Activated naive CD4-positive, alpha-beta T cell treated with anti-CD3 and anti-CD28 coated beads, Interleukin-2, amount 50 U/mL, for 16 hours (primary cell): ENCODE measurements at places on chromosomes 3 and 15.
A peak's percentile ranks its signal among the peaks of the same experiment; 100 is the strongest.

DNA sequence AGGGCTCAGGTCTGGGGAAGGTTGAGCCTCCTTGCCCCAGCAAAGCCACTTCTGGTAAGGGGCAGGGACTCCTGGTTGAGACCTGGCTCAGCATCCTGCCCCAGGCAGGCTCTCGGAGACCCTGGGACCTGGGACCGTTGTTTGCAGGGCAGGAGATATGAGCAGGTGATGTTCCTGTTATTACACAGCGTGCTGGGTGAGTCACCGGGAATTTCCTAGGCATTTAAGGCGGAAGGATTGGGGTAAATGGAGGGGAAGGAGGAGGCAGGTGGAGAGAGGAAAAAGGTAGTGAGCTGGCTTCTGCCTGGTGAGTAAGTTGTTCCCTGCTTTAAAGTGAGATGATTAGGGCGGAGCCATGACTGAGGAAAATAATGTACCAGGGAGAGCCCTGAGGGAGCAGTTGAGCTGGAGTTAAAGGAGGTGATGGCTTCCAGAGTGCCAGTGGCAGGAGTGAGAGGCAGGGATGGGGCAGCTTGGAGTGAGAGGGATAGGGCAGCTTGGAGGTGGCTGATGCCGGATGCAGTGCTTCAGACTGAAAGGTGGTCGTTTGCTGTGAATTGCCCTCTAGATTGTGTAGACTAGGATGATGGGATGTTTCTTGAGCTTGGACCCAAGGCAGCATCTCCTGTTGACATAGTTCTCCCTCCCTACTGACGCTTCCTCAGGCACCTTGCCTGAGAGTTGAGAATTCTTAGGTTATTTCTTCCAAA lies 79.4 kb downstream of the AAGAB start:
- peak; percentile 26 for DNase-seq

GRCh38 chr3:45787551-45787950 lies 8.8 kb downstream of the SLC6A20 start:
- DNase-seq = no peak

GRCh38 chr3:127037971-127038446 lies 55.1 kb downstream of the PLXNA1 start:
- DNase-seq = no peak

DNA sequence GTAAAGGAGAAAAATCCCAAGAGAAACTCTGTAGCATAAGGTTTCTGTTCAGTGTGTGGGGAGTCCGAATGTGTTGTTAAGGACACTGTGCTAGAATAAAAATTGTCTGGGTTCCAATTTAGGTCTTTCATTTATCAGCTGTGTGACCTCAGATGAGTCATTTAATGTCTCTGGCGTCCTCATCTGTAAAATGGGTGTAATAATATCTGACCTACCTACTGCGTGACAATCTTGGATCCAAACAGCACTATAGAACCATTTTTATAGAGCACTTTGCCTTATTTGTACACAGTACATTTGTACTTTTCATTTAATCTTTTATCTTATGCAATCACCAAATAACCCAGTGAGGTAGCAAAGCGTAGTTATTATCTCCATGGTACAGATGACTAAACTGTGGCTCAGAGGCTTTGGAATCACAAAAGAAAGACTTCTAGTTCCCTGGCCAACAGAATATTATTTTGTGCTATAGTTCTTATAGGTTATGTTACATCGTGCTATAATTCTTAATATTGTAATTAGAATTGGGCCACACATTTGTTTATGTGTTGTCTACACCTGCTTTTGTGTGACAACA lies 46.6 kb upstream of the TNIK start:
- no peak for DNase-seq

GRCh38 chr3:194739498-194740284 lies 54.0 kb downstream of the FAM43A start:
- no peak for DNase-seq

- DNase-seq = no peak
These were observed 122.6 kb downstream of the OSBPL10 start for GRCh38 chr3:31858439-31858838.
